ENCODE measurements at places on chromosomes 16 and 17.
A peak's percentile ranks its signal among the peaks of the same experiment; 100 is the strongest.

DNA sequence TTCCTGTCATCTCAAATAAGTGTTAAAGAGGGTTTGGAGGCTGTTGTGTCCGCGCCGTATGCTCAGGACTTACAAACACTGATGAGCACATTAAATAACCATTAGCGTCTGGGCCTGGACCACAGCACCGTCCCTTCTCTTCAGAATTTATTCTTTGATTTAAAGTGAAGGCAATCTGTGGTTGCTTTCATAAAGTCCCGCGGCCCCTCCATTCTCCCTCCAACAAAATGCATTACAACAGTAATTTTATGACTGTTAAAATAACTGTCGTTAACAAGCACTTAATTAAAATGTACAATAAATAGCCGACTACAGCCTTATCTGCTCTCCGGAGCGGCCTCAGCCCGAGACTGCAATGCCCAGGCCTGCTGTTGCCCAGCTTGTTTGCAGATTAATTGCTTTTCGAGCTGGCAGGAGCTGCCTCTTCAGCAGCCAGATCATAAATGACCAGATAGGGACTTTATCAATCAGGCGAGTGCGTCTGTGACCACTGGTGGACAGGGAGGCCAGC is 30.6 kb upstream of the IRX3 start:
- no peak for DNase-seq

DNA sequence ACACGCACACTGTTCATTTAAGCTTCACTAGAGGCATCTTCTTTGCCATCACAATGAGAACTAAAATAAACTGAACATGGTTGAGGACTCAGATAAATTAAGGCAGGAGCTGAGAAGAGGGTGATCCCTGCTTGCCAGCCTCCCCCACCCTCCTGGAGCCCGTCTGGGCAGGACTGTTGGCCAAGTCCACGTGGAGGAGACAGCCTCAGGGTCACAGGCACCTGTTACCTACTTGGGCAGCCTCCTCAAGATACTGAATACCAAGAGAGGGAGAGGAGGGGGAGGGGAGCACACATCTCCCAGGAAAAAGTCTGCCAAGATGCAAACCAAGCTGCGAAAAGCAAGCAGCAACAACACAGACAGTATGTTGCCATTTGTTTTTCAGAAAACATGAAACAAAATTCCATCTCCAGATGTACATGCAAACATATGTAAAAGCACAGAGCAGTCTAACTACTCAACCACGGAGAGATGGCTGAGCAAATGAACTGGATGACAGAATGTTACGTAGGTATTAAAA is 67.4 kb downstream of the SLC39A11 start:
- no peak for DNase-seq

- no peak for DNase-seq
Measured at GRCh38 chr17:60615840-60616239, 15.8 kb downstream of the PPM1D start.

DNA sequence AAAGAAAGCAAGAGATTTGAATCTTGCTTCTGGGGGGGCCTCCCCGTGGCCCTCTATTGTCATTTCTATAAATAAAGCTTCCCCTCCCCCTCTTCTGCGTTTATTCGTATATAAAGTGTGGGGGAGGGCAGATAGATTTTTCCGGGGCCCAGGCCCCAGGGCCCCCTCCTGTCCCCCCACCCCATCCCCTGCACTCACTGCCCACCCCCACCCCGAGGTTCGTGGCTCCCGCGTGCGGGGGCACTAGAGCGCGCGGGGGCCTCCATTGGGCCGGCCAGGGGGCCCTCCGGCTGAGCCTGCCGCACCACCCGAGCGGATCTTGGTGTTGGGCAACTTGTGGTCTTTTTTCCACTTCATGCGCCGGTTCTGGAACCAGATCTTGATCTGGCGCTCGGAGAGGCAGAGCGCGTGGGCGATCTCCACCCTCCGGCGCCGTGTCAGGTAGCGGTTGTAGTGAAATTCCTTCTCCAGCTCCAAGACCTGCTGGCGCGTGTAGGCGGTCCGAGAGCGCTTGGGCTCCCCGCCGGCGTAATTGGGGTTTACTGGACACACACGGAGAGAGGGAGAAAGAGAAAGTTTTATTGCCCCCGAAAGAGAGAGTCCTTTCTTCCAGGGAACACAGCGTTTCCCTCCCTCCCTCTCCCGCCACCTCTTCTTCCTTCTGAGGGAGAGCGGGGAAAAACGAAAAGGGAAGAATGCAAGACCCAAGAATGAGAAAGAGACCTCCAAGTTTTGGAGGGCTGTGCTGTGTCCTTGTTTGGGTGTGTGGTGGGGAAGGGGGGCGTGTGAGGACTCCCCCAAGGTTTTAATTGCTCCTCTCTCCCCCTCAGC is 1.5 kb downstream of the HOXB4 start:
- DNase-seq, result no peak

GRCh38 chr16:66432429-66432828 is 5.3 kb downstream of the BEAN1 start:
- no peak for DNase-seq

DNA sequence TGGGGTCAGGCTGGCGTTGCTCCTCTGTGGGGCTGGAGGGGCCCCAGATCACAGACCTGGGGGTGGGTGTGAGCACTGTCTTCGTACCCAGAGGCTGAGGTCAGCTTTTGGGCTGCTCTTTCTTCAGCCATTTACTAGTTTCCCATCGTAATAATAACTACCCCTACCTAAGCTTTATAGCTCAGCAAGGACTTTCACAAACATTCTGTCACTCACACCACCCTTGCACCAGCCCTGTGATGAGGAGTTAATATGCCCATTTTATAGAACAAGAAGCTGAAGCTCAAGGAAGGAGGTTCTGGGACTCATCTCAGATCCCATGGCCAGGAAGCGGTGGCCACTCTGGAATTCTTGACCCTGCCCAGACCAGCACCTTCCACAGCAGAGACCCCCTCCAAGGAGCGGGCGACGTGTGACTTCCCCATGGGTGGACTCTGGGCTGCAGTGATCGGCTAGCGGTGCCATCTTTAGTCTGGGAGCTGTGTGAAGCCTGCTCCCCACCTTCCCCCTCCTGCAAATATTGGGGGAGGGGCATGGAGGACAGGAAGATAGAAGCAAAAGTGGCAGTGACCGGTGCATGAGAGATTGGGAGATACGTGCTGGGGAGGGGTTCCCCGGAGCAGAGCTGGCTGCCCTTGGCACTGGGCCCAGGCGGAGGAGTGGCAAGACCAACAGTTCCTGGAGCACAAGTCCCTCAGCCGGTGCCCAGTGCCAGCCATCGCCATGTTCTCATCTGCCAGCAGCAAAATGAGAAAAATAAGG is 81.8 kb upstream of the TOB1 start:
- DNase-seq, result no peak

DNA sequence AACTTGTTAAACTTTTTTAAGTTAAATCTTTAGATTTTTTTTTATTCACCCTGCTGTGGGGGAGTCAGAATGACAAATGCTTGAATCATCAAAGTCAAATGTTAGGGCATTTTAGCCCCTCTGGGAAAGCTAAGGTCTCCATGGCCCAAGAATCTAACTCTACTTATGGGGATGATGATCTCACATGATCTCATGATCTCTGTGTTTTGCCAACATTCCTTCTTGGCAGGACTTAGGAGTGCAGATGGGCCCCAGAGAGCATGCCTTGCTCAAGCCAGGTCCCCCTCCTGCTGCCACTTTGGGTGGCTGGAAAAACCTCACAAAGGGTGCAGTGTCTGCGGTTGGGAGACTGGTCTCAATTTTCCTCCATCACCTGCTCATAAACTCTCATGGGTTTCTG is 108.6 kb downstream of the PRKCB start:
- no peak for DNase-seq

GRCh38 chr17:81253358-81254131 is 14.4 kb downstream of the NDUFAF8 start:
- peak; percentile 77 for DNase-seq

DNA sequence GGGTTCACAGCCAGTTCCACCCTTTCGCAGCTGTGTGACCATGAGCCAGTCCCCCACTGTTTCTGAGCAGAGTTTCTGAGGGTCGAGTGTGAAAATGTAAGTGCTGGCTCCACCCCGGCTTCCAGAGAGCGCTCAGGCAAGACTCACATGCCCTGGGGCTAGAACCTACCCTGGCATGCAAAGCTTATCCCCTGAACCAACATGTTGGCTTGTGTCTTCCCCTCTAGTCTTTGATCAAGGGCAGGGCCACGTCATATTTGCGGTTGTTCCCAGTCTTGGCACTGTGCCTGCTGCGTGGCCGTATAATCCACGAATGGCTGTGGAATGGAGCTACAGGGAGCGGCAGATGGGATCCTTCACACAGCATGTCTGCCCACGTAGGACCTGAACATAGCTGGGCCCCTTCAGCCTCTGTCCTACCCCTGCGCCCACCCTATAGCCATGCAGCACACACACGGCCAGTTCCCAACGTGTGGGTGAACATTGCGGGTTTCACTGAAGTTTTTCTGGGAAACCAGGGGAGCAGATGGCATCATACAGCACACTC is 84.8 kb downstream of the MRM1 start:
- DNase-seq, result no peak

GRCh38 chr17:7944326-7944725 is 12.3 kb downstream of the CNTROB start:
- no peak for DNase-seq

GRCh38 chr16:22313876-22314470 is 16.8 kb downstream of the POLR3E start:
- DNase-seq, result no peak
